Activated B cell treated with CpG ODN at 0.5 μM for 24 hours (primary cell): ENCODE measurements at places on chromosomes 11 and 22. TPM values are rescaled to one million over a fixed set of nuclear protein-coding genes. Genes with fewer than 3 reads are reported as not detected.

OR51B2 gene
- total RNA-seq: not detected in 2 replicates

DRD2 gene
- not detected in 2 replicates for total RNA-seq

LSP1 gene
- total RNA-seq: 301 and 303 TPM in 2 replicates

PKDREJ gene
- total RNA-seq: not detected in 2 replicates

FRMD8 gene
- total RNA-seq: 68.6 and 70.6 TPM in 2 replicates

SNX32 gene
- total RNA-seq: 0.37 and 1.0 TPM in 2 replicates

P2RY2 gene
- total RNA-seq: 0.22 and 0.42 TPM in 2 replicates

PNPLA3 gene
- 0.33 TPM in 1 of 2 replicates, not detected in the other for total RNA-seq

CHEK2 gene
- 13.5 and 14.9 TPM in 2 replicates for total RNA-seq

LARGE1 gene
- total RNA-seq: 22.2 and 22.3 TPM in 2 replicates

FOLH1 gene
- total RNA-seq: not detected in 2 replicates

SULT4A1 gene
- total RNA-seq: not detected in 2 replicates

SNRPD3 gene
- 96.5 and 98.6 TPM in 2 replicates for total RNA-seq

OR5B21 gene
- total RNA-seq: 0.60 and 0.71 TPM in 2 replicates

- no peaks in the 10 kb centered on the region for H3K36me3 ChIP-seq
- H3K27ac ChIP-seq: no peak overlapping the region
- no peaks in the 10 kb centered on the region for H3K27me3 ChIP-seq
- no peak overlapping the region for H3K4me3 ChIP-seq
- peaks cover 3% of the 10 kb centered on the region for H3K4me1 ChIP-seq
Observed at GRCh38 chr11:95081412-95081811, 8.2 kb upstream of the ENDOD1 start.

- no peak overlapping the region for H3K27ac ChIP-seq
- peaks cover 77% of the 10 kb centered on the region for H3K4me1 ChIP-seq
- DNase-seq: no peak
- peak overlapping the region; percentile 53 for H3K4me3 ChIP-seq
- no peaks in the 10 kb centered on the region for H3K27me3 ChIP-seq
Observed at GRCh38 chr11:113873236-113873626, 2.1 kb downstream of the USP28 start.

- H3K4me3 ChIP-seq: no peak overlapping the region
- peaks cover 7% of the 10 kb centered on the region for H3K36me3 ChIP-seq
- H3K27me3 ChIP-seq: no peaks in the 10 kb centered on the region
- DNase-seq: no peak
- H3K27ac ChIP-seq: no peak overlapping the region
Observed at GRCh38 chr11:122784325-122784955, 53.9 kb upstream of the CRTAM start.

DNA sequence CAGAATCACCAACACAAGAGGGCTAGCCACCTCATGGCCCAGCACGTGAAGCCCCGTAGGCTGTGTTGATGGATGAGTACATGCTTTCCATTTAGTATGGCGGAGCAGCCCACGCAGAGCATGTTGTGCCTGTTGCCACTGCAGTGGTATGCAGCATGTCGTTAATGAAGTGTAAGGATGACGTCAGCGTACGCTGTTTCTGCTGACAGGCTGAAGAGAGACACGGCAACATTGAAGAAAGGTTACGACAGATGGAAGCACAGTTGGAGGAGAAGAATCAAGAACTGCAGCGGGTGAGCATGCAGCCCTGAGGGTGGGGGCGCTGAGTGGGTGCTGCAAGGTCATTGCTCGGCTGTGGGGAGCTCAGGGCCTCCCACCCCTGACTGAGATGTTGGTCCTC, 62.8 kb downstream of the PPFIA1 start:
- H3K36me3 ChIP-seq: peaks cover 89% of the 10 kb centered on the region
- peaks cover under 1% of the 10 kb centered on the region for H3K4me1 ChIP-seq
- H3K4me3 ChIP-seq: no peak overlapping the region
- no peak for DNase-seq
- no peak overlapping the region for H3K27ac ChIP-seq

DNA sequence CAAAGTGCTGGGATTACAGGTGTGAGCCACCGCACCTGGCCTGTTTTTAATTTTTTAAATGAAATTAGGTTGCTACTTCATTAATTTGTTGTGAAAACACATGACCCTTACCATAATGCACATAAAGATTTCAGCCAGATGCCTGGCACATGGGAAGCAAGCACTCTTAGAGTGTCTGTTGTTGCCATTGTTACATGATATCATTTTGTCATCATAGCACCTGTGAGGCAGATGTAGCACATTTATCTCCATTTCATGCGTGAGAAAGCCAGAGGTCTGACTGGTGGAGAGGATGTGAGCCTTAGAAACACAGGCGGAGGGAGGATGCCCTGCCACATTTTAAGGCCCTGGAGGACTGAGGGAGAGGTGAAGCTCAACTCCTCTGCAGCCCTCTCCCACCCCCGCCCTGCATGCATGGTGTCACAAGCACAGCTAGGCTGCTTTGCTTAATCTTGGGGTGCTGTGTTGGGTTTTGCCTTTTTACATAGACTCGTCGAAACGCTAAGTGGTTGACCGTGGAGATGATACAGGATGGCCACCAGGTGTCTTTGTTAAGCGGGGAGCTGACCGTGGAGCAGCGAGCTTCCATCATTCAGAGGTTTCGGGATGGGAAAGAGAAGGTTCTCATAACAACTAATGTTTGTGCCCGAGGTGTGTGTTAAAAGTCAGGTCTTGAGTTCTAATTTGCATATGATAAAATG, 14.0 kb downstream of the DDX25 start:
- no peak overlapping the region for H3K4me3 ChIP-seq
- H3K36me3 ChIP-seq: no peaks in the 10 kb centered on the region
- no peaks in the 10 kb centered on the region for H3K4me1 ChIP-seq
- no peak for DNase-seq
- H3K27me3 ChIP-seq: peaks cover 11% of the 10 kb centered on the region

GRCh38 chr11:130203766-130204702, 44.5 kb downstream of the ST14 start:
- peaks cover 51% of the 10 kb centered on the region for H3K36me3 ChIP-seq
- peaks cover 32% of the 10 kb centered on the region for H3K4me1 ChIP-seq
- no peak overlapping the region for H3K4me3 ChIP-seq
- H3K27me3 ChIP-seq: no peaks in the 10 kb centered on the region
- no peak for DNase-seq

- H3K36me3 ChIP-seq: peaks cover 16% of the 10 kb centered on the region
- no peak overlapping the region for H3K4me3 ChIP-seq
- DNase-seq: no peak
- H3K27ac ChIP-seq: no peak overlapping the region
Observed at GRCh38 chr22:42041784-42042183, 28.8 kb downstream of the NAGA start.

DNA sequence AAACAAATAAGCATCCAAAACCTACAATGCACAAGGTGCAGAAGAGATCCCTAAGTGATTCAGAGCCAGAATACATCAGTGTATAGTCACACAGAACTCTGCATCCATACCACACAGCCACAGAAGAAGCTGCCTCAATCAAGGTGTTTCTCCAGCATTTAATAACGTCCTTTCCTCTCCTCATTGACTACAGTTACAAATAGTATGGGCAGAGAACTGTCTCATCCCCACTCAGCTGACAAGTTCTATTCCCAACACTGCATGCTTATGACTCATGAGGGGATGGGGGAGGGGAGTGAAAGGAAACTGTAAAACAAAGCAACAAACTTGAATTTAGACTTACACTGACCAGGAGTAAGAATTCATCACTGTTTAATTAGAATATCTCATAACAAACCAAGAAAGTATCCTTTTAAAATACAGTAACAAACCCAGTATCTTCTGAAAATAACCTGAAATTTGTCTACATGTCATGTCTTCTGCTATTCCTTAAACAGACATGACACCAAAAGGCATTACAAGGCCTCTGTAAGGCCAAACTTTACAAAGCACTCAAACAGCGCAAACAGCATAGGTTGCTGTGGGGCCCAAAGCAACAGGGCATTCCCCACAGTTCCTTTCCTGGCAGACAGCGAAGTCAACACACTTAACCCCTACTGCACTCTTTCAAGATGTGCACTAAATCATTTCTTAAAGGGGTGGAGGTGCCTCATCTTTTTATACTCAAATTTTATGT, 29.3 kb downstream of the CELF1 start:
- no peaks in the 10 kb centered on the region for H3K27me3 ChIP-seq
- H3K36me3 ChIP-seq: peaks cover 22% of the 10 kb centered on the region
- peaks cover 68% of the 10 kb centered on the region for H3K4me1 ChIP-seq
- peak overlapping the region; percentile 85 for H3K27ac ChIP-seq
- DNase-seq: no peak
- H3K4me3 ChIP-seq: peak overlapping the region; percentile 65

DNA sequence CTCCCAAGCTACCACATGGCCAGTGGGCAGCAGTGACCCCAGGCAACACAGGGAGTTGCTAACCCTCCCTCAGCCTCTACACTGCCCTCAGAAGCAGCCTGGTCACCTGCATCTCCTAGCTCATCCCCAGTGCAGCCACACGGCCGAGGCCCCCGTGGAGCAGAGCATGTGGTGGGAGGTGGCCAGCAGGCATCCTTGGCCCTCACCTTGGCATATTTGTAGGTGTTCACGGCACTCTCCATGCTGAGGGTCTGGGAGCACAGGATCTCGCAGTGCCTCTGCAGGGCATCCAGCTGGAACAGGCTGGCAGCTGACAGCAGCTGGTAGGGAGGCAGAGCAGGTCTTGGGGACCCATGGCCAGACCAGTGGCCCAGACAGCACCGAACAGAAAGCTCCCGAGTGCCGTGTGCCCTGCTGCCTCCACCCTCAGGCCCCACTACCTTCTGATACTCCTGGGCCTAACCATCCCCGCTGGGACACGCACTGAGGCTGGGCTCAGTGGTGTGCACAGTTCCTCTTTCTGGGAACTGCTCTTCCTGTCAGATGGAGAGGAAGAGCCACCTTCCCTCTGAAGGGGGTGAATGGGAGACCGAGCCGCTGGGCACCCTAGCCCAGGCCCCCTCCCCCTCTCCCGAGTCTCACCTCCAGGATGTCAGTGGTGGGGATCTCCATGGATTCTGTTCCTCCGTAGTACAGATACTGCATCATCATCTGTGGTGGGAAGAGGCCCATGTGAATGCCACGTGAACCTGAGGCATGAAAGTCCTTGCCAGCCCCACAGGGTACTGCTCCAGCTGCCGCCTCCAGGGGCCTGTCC, 48.8 kb downstream of the NAT10 start:
- peak overlapping the region; percentile 41 for H3K27ac ChIP-seq
- H3K27me3 ChIP-seq: no peaks in the 10 kb centered on the region
- DNase-seq: no peak
- H3K4me3 ChIP-seq: peak overlapping the region; percentile 19
- peaks cover 74% of the 10 kb centered on the region for H3K36me3 ChIP-seq

DNA sequence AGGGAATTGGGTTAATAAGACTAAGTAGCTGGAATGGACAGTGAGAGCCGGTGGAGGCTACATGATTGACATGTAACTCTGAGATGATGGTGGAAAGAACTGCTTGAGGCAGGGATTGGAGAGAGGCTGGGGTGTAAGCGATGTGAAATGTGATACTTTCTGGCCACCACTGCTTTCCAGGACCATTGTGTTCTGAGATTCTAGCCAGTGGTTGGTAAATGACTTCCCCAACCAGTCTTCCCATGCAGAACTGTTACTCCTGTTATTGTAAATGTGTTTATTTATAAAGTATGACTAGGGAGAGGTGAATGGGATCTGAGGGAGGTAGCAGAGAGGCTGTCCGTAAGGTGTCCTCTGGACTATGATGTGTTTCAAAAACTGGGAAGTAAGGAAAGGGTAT, 18.1 kb downstream of the EXT2 start:
- no peak overlapping the region for H3K27ac ChIP-seq
- H3K4me3 ChIP-seq: no peak overlapping the region
- no peak for DNase-seq
- H3K4me1 ChIP-seq: peaks cover 5% of the 10 kb centered on the region
- H3K36me3 ChIP-seq: peaks cover 62% of the 10 kb centered on the region

- peaks cover 16% of the 10 kb centered on the region for H3K27me3 ChIP-seq
- no peak overlapping the region for H3K4me3 ChIP-seq
- DNase-seq: peak; percentile 71
- H3K36me3 ChIP-seq: no peaks in the 10 kb centered on the region
- peak overlapping the region; percentile 86 for H3K27ac ChIP-seq
Observed at GRCh38 chr22:30390974-30391691, 3.9 kb upstream of the RNF215 start.

GRCh38 chr11:26096451-26096850, 235.5 kb upstream of the ANO3 start:
- H3K4me3 ChIP-seq: no peak overlapping the region
- DNase-seq: no peak
- H3K27me3 ChIP-seq: no peaks in the 10 kb centered on the region
- H3K4me1 ChIP-seq: peaks cover 19% of the 10 kb centered on the region
- H3K36me3 ChIP-seq: no peaks in the 10 kb centered on the region
- H3K27ac ChIP-seq: no peak overlapping the region

GRCh38 chr22:44119669-44120313, 60.9 kb upstream of the PARVG start:
- H3K27ac ChIP-seq: no peak overlapping the region
- peaks cover 6% of the 10 kb centered on the region for H3K4me1 ChIP-seq
- H3K4me3 ChIP-seq: no peak overlapping the region
- H3K27me3 ChIP-seq: no peaks in the 10 kb centered on the region
- H3K36me3 ChIP-seq: peaks cover 74% of the 10 kb centered on the region
- no peak for DNase-seq

- no peak overlapping the region for H3K4me3 ChIP-seq
- no peaks in the 10 kb centered on the region for H3K36me3 ChIP-seq
- peaks cover 6% of the 10 kb centered on the region for H3K27me3 ChIP-seq
- no peaks in the 10 kb centered on the region for H3K4me1 ChIP-seq
- DNase-seq: no peak
Observed at GRCh38 chr11:93128574-93128973, 69.2 kb downstream of the SLC36A4 start.

- H3K27me3 ChIP-seq: no peaks in the 10 kb centered on the region
- H3K27ac ChIP-seq: no peak overlapping the region
- no peak overlapping the region for H3K4me3 ChIP-seq
- DNase-seq: no peak
- H3K4me1 ChIP-seq: no peaks in the 10 kb centered on the region
Observed at GRCh38 chr11:134642206-134642605, 230.2 kb upstream of the B3GAT1 start.

GRCh38 chr11:26851696-26852095, 129.8 kb upstream of the SLC5A12 start:
- H3K4me1 ChIP-seq: no peaks in the 10 kb centered on the region
- H3K4me3 ChIP-seq: no peak overlapping the region
- no peak for DNase-seq
- H3K27ac ChIP-seq: no peak overlapping the region
- H3K27me3 ChIP-seq: no peaks in the 10 kb centered on the region
- no peaks in the 10 kb centered on the region for H3K36me3 ChIP-seq

GRCh38 chr22:48145738-48146137, 1383.3 kb downstream of the TBC1D22A start:
- H3K4me3 ChIP-seq: no peak overlapping the region
- DNase-seq: no peak
- peaks cover 30% of the 10 kb centered on the region for H3K27me3 ChIP-seq
- H3K27ac ChIP-seq: no peak overlapping the region
- no peaks in the 10 kb centered on the region for H3K36me3 ChIP-seq
- peaks cover 16% of the 10 kb centered on the region for H3K4me1 ChIP-seq

GRCh38 chr11:57244911-57245310, 7.9 kb upstream of the APLNR start:
- H3K4me1 ChIP-seq: peaks cover 3% of the 10 kb centered on the region
- no peak for DNase-seq
- H3K4me3 ChIP-seq: no peak overlapping the region
- H3K36me3 ChIP-seq: no peaks in the 10 kb centered on the region
- H3K27me3 ChIP-seq: peaks cover 9% of the 10 kb centered on the region

- no peaks in the 10 kb centered on the region for H3K36me3 ChIP-seq
- peaks cover 4% of the 10 kb centered on the region for H3K27me3 ChIP-seq
- no peak overlapping the region for H3K27ac ChIP-seq
- H3K4me1 ChIP-seq: no peaks in the 10 kb centered on the region
- DNase-seq: no peak
Observed at GRCh38 chr11:108983636-108984420, 319.0 kb downstream of the DDX10 start.

- H3K36me3 ChIP-seq: no peaks in the 10 kb centered on the region
- H3K4me3 ChIP-seq: no peak overlapping the region
- H3K27ac ChIP-seq: no peak overlapping the region
- no peaks in the 10 kb centered on the region for H3K4me1 ChIP-seq
- DNase-seq: no peak
Observed at GRCh38 chr22:49266561-49267519, 560.8 kb downstream of the BRD1 start.
